ENCODE measurements at places on chromosomes 5 and 9.

- DNase-seq: no peak
These were observed 101.6 kb upstream of the APC start for GRCh38 chr5:112635771-112636731.

- DNase-seq: no peak
These were observed 2.7 kb downstream of the RABEPK start for GRCh38 chr9:125202846-125203618.

GRCh38 chr5:1052641-1053390 lies 44.2 kb downstream of the NKD2 start:
- DNase-seq: no peak

- no peak for DNase-seq
These were observed 236.0 kb upstream of the CDH18 start for GRCh38 chr5:20224046-20224445.

DNA sequence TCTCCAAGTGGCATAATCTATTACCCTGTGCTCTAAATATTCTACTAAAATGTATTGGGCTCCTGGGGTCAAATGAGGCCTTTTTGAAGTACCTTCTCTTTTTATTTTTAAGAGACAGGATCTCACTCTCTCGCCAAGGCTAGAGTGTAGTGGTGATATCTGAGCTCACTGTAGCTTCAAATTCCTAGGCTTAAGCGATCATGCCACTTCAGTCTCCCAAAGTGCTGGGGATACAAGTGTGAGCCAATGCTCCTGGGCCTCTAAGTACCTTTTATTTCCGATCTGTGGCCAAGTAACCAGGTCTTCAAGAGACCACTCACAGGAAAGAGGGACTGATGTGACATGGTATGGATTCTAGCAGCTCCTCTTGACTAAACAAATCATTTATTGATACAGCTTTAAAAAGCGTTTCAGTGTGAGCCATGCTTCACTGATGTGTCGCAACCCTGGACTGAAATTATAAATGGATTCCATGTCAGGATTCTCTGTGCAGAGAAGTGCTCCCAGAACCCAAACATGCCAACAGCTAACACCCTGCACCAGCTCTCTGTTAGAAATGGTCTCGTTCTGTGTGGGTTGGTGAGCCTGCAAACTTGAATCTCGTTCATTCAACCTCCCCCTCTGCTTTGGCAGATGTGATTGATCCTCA lies 477.8 kb downstream of the HINT1 start:
- no peak for DNase-seq

DNA sequence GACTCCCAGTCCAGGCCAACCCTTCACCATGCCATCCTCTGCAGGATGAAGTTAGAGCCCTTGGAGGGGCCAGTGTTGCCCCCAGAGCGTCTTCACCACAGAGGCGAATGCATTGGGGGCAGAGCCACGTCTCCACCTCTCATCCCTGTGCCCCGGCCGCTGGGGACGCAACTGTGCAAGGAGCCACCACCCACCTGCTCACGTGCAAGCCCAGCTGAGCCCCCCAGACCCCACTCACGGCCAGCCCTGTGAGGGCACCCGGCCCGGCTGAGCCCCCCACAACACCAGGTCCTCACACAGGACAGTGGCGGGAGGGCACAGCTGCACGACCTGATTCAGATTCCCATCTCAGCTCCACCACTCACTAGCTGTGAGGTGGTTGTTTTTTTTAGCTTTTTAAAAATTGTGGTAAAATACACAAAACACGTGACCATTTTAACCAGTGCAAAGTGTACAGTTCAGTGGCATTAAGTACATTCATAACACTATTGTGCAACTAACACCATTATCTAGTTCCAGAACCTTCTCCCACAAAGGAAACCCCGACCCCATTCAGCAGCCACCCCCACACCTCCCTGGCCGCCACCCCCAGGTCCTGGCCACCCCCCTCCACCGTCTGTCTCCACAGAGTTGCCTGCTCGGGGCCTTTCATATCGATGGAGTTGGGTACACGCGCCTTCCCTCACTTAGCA lies 33.5 kb upstream of the UBAC1 start:
- DNase-seq: no peak

- no peak for DNase-seq
These were observed 209.0 kb downstream of the CWC27 start for GRCh38 chr5:64977779-64978178.

- DNase-seq: no peak
These were observed 68.0 kb downstream of the RIC1 start for GRCh38 chr9:5696884-5697283.

DNA sequence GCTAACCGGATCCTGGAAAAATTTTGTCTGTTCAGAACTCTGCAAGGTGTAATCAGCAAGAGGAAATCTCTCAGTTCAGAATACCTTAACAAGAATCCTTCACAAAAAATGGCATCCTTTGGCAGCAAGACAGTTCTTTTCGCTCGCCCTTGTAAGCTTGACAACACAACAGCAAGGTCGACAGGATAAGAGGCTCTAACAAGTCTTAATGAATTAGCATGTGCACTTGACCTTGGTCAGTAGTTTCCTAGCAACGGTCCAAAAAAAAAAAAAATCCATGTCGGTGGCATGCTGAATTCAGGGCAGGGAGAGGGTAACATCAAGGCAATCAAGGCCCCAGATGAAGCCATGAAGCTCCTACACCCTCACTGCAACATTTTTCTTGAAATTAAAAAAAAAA lies 172.8 kb downstream of the APBA1 start:
- DNase-seq: no peak

- DNase-seq: no peak
These were observed 127.2 kb upstream of the ADAMTSL1 start for GRCh38 chr9:18346745-18347144.

GRCh38 chr9:133368249-133368881 lies 7.5 kb downstream of the SURF4 start:
- DNase-seq: no peak

- DNase-seq: no peak
These were observed 410.1 kb upstream of the SMARCA2 start for GRCh38 chr9:1604942-1605560.

GRCh38 chr5:19790829-19791466 lies 197.1 kb downstream of the CDH18 start:
- DNase-seq: no peak

- DNase-seq: no peak
These were observed 311.8 kb downstream of the DNAH5 start for GRCh38 chr5:13632676-13633075.

DNA sequence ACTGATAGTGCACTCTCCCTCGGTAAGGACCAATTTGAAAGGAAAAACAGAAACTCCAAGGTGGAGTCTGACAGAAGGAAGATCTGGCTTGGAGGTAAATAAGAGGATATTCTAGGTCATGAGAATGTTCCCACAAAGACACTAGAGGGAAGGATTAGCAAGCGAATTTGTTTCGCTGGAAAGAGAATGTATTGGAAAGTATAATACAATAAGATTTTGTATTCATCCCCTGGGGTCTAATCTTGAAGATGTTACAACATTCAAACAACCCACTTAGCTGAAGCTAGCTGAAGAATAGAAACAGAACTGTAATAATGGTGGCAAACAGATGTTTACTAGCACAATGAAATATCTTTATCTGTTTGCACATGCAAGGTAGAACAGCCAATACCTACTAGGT lies 158.7 kb downstream of the GNAQ start:
- DNase-seq: no peak

GRCh38 chr9:132287256-132287760 lies 67.5 kb downstream of the SETX start:
- no peak for DNase-seq

GRCh38 chr5:64914396-64914795 lies 145.7 kb downstream of the CWC27 start:
- no peak for DNase-seq

- no peak for DNase-seq
These were observed 47.1 kb upstream of the FYB1 start for GRCh38 chr5:39266442-39266841.

DNA sequence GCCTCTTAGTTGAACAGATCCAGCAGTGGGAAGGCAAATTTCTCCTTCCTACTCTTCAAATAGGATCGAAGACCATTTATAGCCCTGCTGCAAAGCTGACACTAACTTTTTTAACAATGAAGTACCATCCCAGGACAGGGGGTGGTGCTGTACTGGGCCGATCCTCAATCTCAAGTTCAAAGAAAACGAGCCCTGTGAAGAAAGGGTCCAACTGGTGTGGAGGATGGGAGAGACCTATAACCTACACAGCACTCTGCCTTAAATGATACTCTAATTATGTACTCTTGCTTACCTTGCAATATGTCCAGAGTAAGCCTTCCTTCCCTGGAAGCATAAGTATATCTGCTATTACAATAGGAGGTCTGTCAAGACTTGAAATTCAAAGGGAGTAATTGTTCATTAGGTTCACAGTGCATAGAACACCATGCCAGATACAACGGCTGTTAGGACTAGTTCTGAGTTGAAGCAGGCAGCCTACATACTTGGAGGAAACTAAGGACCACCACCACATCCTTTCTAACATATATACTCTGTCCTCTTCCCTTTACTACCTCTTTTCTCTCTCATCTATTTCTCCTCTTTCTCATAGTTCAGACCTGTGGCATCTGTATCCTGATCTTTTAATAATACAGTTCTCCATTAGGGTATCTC lies 6.2 kb downstream of the ETF1 start:
- no peak for DNase-seq

DNA sequence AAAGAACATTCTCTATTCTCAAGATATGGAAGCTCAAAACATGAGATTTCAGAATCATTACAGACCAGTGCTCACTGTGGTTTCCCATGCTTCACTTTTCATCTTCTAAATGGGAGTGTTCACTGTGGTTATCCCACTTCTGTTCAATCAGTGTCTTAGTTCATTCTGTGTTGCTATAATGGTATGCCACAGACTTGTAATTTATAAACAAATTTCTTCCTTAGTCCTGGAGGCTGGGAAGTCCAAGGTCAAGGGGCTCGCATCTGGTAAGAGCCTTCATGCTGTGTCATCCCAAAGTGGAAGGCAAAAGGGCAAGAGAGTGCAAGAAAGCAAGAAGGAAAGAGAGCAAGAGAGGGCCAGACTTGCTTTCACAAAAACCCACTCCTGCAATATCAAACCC lies 146.3 kb downstream of the TTC39B start:
- peak; percentile 11 for DNase-seq

DNA sequence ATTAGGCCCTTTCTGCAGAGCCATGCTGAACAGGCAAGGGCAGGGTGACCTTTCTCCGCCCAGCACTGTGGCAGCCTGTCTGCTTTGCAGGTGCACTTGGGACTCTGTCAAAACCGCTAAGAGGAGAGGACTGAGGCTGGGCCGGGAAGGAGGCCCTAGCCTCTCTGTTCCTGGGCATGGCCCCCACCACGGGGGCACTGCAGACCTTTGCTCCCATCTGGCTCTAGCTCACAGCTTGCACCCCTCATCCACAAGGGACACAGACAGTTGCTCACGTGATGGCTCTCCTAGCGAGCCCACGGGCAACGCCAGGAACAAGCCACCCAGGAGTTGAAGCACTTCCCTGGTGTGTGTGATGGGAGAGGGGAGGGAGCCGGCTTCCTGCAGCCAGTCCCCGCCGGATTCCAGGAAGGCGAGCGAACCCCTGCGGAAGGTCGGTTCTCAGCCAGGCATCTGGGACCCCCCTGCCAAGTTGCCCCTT lies 43.0 kb upstream of the FCN1 start:
- DNase-seq: no peak

DNA sequence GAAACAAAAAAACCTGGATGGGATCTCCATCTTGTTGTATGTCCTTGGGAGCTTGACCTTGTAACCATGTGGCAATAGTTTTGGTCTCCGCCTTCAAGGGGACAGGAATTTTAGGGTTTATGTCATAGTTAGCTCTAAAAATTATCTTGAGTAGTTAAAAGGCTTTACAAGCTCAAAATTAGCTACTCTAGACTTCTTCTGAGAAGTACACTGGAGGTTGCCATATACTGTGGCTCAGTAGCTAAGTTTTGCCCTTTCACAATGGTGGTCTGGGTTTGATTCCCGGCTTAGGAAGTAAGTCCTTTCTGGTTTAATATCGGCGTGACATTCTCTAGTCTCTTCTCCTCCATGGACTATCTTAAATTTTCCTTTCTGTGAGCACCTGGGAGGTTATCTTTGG lies 48.9 kb upstream of the DMAC1 start:
- DNase-seq: no peak

DNA sequence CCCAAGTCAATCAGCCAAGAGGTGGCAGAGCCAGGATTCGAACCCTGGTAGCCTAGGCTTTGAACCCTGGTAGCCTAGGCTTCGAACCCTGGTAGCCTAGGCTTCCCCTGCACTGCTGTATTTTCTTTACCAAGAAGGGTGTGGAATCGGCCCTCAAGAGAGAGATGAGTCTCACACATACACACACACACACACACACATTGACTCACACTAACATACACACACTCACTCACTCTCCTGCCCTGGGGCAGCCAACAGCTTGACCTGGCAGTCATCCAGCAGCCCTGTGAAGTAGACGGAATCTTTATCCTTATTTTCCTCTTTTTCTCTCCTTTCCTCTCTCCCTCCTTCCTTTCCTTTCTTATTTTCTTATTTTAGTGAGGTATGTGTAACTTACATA lies 55.4 kb upstream of the RPL26L1 start:
- peak; percentile 74 for DNase-seq

DNA sequence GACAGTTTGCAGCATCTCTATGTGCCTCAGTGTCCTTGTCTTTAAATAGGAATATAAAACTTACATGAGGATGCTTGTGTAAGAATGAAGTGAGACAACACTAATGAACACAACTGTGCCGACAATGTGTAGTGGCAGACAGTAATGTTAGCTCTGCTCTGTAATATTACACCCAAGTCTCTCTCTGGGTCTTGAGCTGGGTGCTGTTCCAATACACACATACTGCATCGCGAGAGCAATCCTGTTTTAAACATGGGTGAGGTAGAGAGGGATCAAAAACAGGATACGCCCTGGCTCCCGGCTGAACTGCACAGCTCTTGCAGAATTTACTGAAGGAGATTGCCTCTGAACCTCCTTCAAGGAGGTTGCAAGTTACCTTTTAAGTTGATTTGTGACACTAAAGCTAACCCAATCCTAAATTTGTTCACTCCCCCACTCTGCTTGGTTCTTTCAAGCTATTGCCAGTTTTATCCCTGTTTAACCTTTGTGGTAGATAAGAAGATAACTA lies 155.2 kb upstream of the ISL1 start:
- DNase-seq: no peak

DNA sequence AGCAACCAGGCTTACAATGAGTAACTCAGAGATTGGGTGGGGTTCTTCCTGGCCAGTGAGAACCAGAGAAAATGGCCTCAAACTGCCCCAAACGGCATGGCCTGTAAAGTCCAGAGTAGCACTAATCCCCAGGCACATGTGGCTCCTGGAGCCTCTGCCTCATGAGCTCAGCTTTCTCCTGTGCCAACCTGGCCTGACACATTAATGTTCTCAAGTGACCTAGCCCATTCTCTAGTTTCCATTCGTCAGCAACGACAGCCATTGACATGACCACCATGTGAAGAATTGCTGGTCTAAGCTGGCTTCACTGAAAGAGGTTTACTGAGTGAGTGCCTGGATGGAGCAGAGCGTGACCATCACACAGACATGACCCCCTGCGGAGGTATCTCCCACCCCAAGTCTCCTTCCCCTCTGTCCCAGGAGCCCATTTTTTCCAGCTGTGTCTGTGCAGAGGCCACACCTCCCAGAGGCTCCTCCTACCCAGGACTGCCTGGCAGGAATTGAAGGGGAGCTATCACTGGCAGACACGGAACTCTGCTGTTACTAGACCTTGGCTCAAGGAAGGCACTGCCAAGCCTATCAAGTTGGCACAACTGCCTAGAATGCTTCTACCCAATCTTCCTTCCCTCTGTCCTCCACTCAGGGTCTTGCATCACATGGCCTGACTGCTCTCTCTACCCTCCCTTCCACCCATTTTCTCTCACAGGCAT lies 59.0 kb upstream of the BOD1 start:
- DNase-seq: no peak
